ENCODE measurements at places on chromosomes 16 and 17. TPM values are rescaled to one million over a fixed set of nuclear protein-coding genes. Genes with fewer than 3 reads are reported as not detected.

- no peak for DNase-seq
These were observed 168.6 kb downstream of the FTO start for GRCh38 chr16:53872248-53873221.

- DNase-seq: no peak
These were observed 976 bp downstream of the CCL3L1 start for GRCh38 chr17:36195434-36196130.

- no peak for DNase-seq
These were observed 214.8 kb upstream of the KCNJ16 start for GRCh38 chr17:69860142-69860680.

DNA sequence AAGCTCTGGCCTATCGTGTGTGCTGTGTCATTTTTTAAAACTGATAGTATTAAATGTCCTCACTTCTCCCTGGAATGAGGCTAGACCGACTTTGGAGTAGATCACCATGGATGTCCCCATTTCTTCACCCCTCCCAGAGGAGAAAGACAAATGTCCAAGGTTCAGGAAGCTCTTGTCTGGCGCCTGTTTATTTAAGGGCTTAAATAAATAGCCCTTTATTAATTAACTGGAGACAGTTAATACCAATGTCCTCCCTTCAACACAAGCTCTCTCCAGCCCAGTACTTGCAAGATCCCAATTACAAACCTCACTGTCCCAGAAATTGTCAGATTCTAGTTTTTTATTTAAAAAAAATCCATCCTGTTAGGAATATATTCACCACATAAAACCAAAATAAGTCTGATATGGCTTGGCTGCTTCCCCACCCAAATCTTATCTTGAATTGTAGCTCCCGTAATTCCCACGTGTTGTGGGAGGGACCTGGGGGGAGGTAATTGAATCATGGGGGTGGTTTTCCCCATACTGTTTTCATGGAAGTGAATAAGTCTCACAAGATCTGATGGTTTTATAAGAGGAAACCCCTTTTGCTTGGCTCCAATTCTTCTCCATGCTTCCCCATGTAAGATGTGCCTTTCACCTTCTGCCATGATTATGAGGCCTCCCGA is 344.4 kb downstream of the SHISA9 start:
- DNase-seq: peak; percentile 28

- DNase-seq: no peak
These were observed 22.5 kb downstream of the STAT5A start for GRCh38 chr17:42310787-42311215.

DNA sequence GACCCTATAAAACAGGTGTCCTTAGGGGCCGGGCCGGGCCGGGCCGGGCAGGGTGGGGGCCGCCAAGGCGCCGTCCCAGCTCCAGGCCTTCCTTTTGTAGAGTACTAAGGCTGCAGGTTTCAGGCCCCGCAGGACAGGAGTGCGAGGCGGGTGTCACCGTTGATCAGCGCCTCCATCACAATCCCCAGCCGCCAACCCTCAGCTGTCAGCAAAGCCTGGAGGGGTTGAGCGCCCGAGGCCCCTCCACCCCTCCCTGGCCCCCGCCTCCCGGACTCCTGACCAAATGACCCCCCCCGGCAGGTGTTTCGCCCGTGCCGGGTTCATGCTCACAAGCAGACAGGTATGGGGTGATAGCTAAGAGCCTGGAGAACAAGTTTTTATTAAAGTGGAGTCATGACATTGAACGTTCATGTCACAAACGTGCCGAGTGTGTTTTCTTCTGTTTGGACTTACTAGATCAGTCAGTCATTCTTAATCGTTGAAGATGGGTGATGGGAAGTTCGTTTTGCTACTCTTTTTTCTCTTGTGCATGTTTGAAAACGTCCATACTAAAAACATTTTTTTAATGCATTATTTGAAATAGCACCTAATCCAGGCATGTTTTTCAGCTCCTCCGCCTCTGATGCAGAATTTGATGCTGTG is 534 bp downstream of the ARL2BP start:
- DNase-seq: no peak

- DNase-seq: no peak
These were observed 19.2 kb downstream of the ACTG1 start for GRCh38 chr17:81493198-81494038.

GRCh38 chr16:26777821-26778220 is 288.9 kb upstream of the C16orf82 start:
- DNase-seq: no peak

GRCh38 chr17:8488491-8488890 is 52.8 kb downstream of the NDEL1 start:
- no peak for DNase-seq

The KRTAP9-2 gene
- polyA plus RNA-seq: not detected

The STH gene
- not detected for polyA plus RNA-seq

The SLX4 gene
- polyA plus RNA-seq: 3.0 TPM

The CCL1 gene
- polyA plus RNA-seq: not detected

The ALDH3A1 gene
- polyA plus RNA-seq: 2.4 TPM

The ZNF594 gene
- 0.22 TPM for polyA plus RNA-seq

The MYL4 gene
- polyA plus RNA-seq: not detected

All from small intestine (tissue), 16 donors.